ENCODE measurements at places on chromosomes 16 and 17. TPM values are rescaled to one million over a fixed set of nuclear protein-coding genes. Genes with fewer than 3 reads are reported as not detected.

Gene RANBP10
- 21.7 TPM for total RNA-seq

Gene ERI2
- 43.6 TPM for total RNA-seq

GRCh38 chr17:69348429-69348828, 21.5 kb upstream of the ABCA5 start:
- DNase-seq, result no peak

- no peak for DNase-seq
Measured at GRCh38 chr16:84780544-84781376, 39.0 kb upstream of the CRISPLD2 start.
